ENCODE measurements at places on chromosomes 6 and 20.
A peak's percentile ranks its signal among the peaks of the same experiment; 100 is the strongest.

- DNase-seq, result no peak
These were observed 657 bp upstream of the LTV1 start for GRCh38 chr6:143842461-143842901.

DNA sequence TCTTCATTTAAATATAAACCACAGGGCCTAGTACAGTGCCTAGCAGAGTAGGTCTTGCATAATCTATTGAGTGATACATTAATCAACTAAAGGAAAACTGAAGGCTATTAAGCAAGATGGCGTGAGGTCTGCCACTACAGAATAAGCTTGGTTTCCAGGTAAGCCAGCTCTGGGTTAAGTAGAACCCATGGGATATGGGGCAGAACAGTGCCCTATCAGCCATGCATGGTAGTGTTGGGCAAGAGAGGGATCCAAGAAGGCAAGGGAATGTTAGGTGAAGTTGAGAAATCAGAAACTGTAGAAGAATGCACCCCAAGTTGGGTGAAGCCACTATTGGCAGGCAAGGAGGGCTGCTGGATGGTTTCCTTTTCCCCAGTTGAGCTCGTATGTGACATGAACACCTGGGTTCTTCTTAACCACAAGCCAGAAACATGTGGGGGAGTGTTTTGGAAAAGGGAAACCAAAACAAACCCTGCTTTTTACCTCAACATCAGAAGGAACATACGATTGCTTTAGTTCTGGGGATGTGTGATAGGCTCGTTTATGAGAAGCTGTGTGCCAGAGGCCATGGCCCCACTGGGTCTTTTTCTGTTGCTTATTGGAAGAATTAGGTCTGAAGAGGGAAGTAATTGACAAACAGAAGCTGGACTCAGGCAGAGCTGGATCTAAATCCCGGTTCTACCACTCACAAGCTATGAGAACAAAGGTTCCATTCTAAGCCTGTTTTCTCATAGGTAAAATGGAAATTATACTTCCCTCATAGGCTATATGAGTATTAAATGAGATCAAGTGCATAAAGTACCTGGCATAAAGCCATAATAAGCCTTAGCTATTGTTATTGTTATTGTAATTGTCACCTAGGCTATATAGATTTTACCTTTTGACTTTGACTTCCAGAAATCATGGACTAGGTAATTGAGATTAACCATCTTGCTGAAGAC lies 33.5 kb downstream of the NEDD9 start:
- DNase-seq, result peak; percentile 31

DNA sequence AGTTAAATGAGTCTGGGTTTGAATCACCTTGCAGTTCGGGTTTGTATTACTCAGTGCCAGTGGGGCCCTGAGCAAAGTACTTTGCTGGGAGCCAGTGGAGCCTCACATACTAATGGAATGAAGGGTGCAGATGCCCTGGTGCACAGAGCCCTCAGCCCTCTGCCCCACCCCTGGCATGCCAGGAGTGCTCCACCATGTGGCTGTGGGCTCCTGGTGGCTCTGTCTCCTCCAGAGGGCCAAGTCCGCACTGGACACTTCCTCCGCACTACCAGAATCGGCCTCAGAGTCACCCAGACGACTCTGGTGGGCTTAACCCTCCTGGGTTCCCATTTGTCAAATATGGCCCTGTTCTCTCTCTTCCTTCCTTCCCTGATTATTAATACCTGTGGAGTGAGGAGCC lies 94.0 kb downstream of the STK35 start:
- no peak for DNase-seq

- DNase-seq, result peak; percentile 20
These were observed 524.1 kb upstream of the NRSN1 start for GRCh38 chr6:23601811-23602345.

DNA sequence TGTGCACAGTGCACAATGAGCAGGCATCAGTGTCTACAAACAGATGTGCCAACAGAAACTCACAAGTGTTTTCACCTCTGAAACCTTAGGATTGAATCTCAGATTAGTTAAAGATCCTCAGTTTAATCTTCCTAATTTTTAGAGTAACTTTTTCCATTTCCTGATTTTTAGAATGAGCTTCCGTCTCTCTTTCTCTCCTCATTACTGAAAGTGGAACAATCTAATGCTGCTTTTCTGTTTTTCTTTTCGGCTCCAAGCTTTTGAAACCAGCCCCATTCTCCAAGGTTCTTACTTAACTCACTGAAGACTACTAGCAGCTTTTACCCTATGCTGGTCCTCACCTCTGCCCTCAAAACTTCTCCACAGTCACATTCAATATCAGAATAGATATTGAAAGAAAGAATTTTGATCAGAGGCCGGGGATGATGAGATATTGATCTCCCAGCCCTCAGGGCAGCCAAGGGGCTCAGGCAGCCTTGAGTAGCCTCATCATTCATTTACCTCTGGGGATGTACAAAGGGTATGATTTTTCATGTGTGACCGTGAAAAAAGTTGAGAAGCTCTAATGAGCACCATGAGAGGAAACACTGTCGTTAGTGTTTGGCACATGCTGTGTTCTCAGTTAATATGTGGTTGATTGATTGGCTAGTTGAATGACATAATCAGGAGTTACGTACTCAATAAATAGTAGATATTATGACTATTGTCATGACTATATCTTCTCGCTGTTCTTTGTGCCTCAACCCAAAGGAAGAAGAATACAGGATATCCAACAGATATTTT lies 11.9 kb upstream of the STK38 start:
- DNase-seq, result no peak

DNA sequence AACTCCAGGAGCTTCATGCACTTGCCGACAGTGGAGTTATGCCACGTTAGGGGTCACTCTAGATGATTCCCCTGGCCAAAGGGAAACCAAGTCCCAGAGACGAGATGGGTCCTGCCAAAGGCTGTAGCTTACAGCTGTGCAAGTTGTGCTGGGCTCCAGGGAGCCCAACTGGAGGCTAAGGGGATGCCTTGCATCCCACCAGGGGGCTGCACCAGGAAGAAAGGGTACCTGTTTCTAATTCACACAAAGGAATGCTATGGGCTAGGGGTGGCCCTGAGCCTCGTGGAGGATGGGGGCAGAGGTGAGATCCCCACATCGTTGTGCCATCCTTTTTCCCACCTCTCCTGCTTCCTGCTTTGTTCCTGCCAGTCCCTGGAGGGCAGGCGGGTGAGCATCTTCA lies 23.7 kb upstream of the SCRT2 start:
- DNase-seq, result no peak

GRCh38 chr20:19349879-19350278 lies 137.4 kb downstream of the SLC24A3 start:
- DNase-seq, result no peak

DNA sequence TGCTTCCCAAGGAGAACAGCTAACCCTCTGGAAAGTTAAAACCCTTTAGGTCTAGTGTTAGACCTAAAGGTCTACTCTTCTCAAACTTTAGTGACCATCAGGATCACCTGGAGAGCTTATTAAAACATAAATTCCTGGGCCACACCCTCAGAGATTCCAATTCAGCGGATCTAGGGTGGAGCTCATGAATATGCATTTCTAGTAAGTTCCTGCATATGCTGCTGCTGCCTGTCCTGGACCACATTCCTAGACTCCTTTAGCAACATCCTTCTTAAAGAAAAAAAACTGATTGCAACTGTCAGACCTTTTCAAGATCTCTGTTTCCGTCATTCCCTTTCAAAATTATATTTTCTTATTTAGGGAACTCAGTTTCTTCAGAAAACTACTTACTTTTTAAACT lies 31.2 kb downstream of the SNAP25 start:
- no peak for DNase-seq

GRCh38 chr6:41970436-41970846 lies 28.8 kb upstream of the CCND3 start:
- peak; percentile 93 for DNase-seq

- DNase-seq, result no peak
These were observed 31.1 kb upstream of the F13A1 start for GRCh38 chr6:6351511-6352025.

- no peak for DNase-seq
These were observed 140.5 kb upstream of the ATXN1 start for GRCh38 chr6:16901782-16902181.

- no peak for DNase-seq
These were observed 350.5 kb downstream of the CDC5L start for GRCh38 chr6:44737829-44738528.

DNA sequence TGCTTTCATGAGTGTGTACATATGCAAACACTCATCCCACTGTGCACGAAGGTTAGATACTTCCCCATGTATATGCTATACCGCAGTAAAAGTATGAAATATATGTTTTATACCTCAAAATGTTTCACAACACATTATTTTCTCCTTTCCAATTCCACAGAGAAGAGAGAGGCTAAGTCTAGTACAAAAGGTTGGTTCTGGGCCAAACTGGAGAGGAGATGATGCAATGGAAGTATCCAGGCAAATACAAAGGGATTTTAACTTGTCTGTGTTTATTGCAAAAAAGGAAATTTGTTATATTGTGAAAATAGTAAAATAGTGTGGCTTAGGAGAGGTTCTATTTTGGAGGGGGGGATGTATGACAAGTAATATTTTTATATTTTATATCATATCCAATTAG lies 112.6 kb downstream of the PLCB1 start:
- no peak for DNase-seq

GRCh38 chr6:37339741-37340638 lies 13.8 kb upstream of the RNF8 start:
- no peak for DNase-seq

DNA sequence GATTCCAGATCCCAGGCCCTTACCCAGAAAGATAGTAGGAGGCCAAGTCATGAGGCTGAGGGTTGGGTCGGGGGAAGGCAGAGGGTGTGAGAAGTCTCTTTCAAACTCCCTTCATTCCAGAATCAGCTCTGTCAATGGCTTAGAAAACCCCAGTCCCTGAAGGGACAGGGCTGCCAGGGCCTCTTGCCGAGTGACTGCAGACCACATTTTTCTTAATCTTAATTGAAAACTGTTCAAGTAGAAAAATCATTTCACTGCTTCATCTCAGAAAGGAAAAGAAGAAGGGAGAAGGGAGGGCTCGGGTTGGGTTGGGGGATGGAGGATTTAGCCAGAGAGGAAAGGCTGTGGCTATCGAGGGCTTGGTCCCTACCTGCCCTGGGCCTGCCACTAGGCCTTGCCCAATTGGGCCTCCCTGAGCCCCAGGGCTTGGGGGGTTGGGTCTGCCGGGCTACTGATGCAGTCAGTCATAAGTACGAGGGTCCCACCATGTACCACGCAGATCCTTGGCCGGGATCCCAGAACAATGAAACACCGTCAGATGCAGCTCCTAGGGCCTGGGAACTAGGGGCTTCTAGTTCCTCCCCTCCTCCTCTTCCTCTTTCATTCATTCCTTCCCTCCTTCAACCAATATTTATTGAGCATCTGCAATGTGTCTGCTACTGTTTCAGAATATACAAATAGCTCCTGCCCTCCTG lies 44.0 kb upstream of the CTNNBL1 start:
- DNase-seq, result no peak

DNA sequence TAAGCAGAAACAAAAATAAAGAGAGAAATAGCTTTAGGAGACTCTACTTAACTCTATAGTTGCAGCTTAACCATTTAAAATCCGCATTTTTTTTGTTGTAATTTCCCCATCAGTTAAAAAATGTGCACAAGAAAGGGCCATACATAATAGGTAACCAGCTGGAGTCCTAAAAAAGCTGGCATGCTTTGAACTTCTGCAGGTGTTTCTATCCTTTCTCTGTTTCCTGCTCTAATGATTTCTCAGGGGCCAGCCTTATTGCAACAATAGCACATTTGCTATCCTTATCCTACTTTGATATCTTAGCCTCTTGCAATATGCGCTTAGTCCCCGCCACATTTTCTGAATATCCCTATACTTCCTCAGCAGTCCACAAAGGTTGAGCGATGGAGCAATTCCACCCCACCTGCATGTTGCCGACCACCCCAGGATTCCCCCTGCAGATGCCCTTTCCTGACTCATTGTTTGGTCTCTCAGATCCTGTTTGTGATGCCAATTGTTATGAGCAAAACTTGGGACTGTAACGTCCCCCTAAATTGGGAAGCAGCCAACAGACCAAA lies 48.5 kb downstream of the TRIM27 start:
- no peak for DNase-seq

DNA sequence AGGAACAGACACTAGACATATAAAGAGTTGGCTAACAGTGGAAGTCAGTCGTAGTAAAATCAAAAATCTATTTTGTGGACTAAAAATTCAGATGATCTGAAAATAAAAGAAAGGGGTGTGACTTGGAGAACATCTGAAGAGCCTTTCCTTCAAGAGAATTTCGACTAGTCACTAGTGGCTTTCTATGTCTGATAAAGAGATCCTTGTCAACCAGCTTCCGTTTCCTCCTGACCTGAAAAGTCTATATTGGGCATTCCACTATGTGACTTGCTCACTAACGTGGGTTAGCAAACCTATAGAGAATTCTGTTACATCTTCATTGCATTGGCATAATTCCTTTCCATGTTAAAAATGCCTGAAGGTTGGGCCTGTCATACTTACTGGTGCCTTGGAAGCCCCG lies 25.9 kb downstream of the TRAF3IP2 start:
- DNase-seq, result no peak

DNA sequence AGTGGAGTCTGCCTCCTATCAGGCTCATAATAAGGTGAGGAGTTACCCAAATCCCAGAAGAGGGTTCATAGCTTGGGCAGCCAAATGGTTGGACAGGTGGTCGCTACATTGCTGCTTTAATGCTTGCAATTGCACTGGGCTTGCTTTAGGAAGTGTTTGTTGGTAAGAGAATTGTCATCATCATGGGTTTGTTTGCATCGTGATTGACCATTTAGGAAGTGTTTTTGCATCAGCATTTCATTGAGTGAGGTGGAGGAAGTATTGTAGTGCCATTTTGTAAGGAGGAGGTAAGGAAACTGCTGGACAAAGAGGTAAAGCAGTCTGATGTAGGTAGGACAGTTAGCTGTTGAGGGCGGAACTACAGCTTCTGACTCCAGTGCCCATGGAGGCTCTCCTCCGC lies 101.5 kb downstream of the ARID1B start:
- DNase-seq, result no peak

- DNase-seq, result peak; percentile 18
These were observed 27.3 kb downstream of the PAQR8 start for GRCh38 chr6:52389264-52389625.

GRCh38 chr6:11473008-11473740 lies 64.4 kb upstream of the TMEM170B start:
- DNase-seq, result no peak

GRCh38 chr6:144349690-144350527 lies 64.8 kb downstream of the UTRN start:
- peak; percentile 91 for DNase-seq

DNA sequence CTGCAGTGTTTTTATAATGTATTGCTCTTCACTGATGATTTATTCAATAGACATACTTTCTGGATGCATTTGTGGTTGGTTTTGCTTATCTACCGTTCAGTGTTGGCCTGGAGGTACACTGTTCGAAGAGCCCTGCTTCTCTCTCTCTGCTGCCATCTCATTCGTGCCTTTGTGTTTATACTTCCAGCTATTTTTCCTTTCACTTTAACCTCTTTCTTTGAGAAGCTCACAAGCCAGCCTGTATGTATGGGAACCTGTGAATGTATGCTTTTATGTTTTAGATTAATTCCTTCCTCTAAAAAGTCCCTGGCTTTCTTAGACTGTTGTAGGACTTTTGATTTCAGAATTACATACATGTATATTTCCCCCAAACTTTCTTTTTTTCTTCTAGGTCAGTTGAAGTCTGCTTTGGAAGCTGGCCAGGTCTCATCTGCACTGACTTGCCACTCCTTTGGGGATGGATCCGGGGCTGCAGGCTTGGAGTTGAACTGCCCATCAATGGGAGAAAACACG lies 83.0 kb downstream of the SCAND1 start:
- DNase-seq, result no peak

- DNase-seq, result no peak
These were observed 71.7 kb upstream of the LY86 start for GRCh38 chr6:6516666-6517458.

GRCh38 chr20:44733341-44734069 lies 12.2 kb upstream of the KCNK15 start:
- peak; percentile 71 for DNase-seq
